ENCODE measurements at places on chromosomes 2 and 18.

- no peak for DNase-seq
Observed at GRCh38 chr2:240586919-240587800, 626 bp downstream of the CAPN10 start.

DNA sequence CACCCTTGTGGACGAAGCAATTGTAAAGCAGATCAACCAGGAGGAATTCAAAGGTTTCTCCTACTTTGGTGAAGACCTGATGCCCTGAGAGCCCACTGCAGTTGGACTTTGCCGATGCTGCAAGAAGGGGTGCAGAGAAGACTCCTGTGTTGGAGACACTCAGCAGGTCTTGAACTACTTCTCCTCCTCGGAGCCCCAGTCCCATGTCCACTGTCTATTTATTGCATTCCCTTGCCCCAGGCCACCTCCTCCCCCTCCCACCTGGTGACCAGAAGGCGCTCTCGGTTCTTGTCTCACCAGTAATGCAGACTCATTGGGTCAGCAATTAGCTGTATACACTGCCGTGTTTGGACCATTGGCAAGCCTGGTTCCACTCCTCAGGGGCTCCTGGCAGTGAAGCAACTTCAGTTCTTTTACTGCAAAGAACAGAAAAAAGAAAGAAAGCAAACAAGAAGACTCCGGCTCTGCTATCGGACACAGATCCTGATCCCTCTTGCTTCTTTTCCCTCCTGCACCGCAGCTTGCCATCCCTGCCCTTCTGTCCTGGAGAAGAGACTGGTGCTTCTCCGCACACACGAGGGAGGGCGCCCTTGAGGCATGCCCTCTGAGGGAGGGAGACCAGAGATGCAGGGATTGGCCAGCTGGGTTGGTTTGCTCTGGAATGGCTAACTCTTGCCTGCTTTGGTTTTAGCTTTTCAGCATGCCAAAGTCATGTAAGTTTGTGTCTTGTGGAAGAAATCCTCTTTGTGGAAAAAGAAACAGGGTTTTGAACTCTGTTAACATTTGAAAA is 112.2 kb upstream of the EPAS1 start:
- no peak for DNase-seq

DNA sequence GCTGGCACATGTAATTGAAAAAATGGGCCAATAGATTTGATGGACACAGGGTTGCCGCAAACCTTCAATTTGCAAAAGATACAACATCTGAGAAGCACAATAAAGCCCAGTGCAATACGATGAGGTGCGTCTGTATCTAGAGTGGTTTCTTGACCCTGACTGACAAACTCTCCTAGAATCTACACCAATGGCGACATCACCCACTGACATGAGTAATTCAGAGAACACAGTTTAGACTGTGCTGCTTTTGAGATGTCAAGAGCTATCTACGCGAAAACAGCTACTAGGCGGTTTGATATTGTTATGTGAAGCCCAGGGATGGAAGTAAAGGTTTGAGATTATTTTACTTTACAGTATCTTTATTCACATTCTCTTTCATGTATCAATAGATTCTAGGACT is 104.9 kb downstream of the EIPR1 start:
- no peak for DNase-seq

- DNase-seq, result no peak
Observed at GRCh38 chr2:76169276-76170008, 458.7 kb upstream of the GCFC2 start.

GRCh38 chr2:24343225-24343882 is 17.0 kb downstream of the ITSN2 start:
- no peak for DNase-seq

DNA sequence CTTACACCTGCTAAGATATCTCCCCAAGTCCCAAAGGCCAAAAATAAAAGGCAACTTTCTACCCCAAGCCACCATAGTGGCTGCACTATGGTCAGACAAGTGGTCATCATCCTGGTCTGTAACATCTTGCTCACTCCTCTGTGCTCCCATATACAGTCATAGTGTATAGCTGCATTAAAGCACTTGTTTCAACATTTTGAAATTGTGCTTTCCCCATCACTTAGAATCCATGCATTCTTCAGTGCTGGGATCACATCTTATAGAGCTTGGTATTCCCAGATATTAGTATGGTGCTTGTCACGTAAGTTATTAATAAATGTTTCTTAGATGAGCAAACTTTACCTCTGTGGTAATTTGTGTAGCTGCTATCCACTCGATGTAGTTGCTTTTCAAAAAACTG is 40.4 kb upstream of the CDC42EP3 start:
- no peak for DNase-seq

GRCh38 chr2:190636361-190636760 is 12.5 kb upstream of the NAB1 start:
- DNase-seq, result no peak

GRCh38 chr2:127811397-127812321 is 688 bp upstream of the WDR33 start:
- DNase-seq, result no peak

DNA sequence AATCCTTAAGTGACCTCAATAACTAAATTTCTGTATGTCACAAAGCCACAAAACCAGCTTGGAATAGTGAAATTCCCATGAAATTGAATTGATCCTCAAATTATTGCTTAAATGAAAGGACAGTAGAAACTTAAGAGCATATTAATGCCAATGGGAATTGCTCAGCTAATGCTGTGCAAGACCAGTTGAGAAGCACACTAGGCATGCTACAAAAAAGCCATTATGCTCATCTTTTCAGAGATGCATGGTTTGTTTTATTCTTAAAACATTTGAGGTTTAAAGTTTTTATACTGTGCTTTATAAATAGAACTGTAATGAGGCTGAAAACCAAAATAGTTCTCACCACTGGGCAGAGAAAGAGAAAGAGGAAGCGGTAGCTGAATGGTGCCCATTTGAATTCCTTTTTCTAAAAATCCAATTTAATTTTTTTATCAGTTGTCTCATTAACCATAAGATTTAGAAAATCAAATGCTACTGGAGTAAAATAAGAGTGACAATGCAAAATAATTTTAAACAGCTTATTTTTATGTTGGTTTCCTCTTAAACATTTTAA is 98.6 kb downstream of the LNPK start:
- DNase-seq, result no peak

GRCh38 chr2:9110893-9111569 is 95.6 kb upstream of the ASAP2 start:
- DNase-seq, result no peak

DNA sequence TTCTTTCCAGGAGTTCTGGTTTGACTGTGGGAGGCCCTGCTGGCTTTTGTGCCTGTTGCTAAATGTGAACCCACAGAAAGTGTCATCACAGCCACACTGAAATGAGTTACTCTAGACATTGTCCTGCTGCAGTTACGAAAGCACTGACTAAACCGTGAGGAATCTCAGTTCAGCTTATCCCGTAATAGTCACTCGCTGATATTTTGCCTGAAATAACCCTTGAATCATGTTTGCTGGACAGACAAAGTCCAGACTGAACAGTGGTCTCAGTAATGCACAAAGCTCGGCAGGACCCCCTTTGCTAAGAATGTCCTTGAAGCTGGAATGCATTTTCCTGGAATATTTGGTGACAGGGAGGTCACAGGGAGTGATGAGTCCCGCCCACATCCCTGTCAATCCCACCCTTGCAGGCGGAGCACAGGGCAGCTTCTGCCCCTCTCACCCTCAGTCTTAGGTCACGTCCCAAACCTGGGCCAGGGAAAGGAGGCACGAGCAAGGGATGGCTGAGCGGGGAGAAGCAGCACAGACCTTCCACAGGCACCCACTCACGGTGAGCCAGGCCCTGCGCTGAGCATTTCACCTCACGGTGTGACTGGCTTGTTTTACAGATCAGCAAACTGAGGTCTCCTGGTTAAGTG is 53.4 kb downstream of the ADI1 start:
- DNase-seq, result no peak

DNA sequence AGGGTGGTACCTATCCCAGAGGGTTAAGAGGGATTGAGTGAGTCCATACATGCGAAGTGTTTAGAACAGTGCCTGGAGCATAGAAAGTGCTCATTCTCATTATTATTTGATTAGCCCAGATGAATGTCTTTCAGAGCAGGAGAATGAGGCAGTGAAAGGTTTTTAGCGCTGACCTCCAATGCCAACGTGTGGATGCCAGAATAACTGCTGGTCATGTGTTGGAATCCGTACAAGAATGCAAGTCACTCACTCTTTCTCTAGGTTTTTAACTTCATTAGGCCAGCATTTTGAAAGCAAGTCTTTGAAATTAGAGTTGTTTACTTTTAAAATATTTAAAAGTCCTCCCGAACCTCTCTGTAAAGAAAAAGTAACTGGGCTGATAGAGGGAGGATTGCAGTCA is 374.2 kb downstream of the EN1 start:
- no peak for DNase-seq

DNA sequence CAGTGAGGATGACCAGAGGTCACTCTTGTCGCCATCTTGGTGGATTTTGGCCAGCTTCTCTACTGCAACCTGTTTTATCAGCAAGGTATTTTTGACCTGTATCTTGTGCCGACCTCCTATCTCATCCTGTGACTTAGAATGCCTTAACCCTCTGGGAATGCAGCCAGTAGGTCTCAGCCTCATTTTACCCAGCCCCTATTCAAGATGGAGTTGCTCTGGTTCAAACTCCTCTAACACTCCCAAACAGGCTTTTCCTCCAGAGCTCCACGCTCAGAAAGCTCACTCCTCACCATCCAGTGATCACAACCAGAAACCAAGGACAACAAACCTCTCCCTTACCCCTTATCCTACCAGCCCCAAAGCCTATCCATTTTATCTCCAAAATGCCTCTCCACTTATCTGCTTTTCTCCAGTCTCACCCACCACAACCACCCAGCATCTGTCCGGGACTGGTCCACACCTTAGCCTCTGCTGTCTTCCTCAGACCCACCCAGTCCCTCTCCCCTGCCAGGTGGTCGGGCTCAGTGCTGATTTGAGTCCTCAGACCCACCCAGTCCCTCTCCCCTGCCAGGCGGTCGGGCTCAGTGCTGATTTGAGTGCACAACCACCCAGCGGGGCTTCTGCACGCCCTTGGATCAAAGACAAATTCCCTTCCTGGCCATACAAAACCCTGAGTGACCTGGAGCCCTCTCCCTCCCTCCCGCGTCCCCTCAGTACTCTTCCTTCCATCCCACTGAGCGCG is 11.7 kb upstream of the SMAD7 start:
- no peak for DNase-seq

DNA sequence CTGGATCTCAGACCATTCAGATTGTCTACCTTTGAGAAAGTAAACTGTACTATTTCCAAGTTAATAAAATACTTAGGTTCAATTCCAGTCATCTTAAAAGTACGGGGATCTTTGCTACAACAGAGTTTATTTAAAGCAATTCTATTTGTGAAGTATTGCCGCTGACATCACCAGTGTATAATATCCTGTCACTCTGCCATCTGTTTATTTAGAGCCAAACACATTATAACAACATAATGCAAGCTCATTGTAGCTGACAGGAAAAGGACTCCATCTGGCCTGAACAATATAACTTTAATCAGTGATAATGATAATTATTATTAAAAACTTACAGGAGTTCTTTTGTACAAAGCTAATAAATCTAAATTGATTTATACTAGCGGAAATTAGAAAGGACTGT is 786.8 kb downstream of the ERBB4 start:
- DNase-seq, result no peak

DNA sequence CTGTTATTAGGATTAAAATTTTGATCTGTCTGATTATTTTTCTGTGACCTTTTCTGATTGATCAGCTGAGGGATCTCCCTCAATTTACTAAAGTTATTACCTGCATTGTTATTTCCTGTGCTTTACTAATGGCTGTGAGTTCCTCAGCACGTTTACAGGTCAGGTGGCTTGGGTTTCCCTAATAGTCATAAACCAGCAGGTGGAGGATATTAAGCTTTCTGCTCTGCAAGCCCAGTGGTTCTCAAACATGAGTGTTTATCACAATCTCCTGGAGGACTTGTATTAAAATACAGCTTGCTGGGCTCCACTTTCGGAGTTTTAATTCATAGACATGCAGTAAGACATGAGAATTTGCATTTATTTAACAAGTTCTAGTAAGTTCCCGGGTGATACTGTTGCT is 22.4 kb upstream of the UGP2 start:
- DNase-seq, result no peak

DNA sequence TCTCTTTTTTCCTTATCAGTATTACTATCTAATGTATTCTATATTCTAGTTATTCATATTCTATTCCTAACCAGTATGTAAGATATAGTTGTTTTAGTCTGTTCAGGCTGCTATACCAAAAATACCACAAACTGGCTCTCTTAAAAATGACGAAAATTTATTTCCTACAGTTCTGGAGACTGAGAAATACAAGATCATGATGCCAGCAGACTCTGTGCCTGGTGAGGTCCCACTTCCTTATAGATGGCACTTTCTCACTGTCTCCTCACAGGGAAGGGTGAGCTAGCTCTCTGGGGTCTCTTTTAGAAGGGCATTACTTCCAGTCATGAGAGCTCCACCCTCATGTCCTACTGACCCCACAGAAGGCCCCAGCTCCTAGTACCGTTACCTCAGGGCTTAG is 4.8 kb upstream of the ARHGAP15 start:
- no peak for DNase-seq

DNA sequence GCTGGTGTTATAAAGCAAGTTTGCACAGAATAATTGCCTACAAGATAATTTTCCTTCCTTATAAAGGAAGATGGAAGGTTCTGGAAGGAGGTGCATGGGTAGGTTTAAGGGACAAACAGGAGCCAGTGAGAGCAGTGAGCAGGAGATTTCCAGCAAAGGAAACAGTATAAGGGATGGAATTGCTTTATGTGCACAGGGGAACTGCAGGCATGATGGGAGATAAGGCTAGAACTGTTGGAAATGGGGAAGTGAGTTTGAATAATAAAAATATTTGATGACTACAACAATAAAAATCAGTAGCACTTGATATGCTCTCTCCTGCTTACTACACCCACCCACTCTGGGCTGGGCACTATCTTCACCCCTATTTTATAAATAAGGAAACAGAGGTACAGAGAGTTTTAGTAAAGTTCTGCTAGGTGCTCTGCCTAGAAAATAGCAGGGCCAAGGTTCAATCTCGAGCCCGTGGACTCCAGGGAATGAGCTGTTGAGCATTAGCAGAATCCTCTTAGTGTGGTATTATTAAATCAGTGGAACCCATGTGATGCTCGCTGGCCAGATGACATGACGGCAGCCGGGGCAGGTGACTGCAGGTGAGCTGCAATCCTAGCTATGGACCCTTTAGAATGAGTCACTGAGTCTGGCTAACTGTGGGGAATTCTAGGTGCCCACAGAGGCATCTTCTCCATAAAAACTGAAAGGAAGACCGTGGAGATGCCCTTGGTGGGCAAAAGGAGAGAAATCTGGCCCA is 302.5 kb downstream of the PIEZO2 start:
- no peak for DNase-seq

- DNase-seq, result no peak
Observed at GRCh38 chr18:56210520-56210919, 427.9 kb downstream of the TXNL1 start.

GRCh38 chr2:161078211-161078539 is 82.1 kb upstream of the TANK start:
- DNase-seq, result no peak

GRCh38 chr18:59101830-59102414 is 37.8 kb upstream of the SEC11C start:
- no peak for DNase-seq

- no peak for DNase-seq
Observed at GRCh38 chr2:226962176-226962773, 126.4 kb downstream of the RHBDD1 start.

GRCh38 chr2:118800736-118801135 is 46.7 kb downstream of the EN1 start:
- DNase-seq, result no peak

Data from hematopoietic multipotent progenitor cell treated with erythropoietin and hydrocortisone succinate and interleukin-3 and kit ligand, for 17 days (in vitro differentiated cells).